ENCODE measurements at places on chromosomes 4 and X.

- DNase-seq: no peak
Measured at GRCh38 chrX:129876771-129877305, 29.1 kb upstream of the UTP14A start.

DNA sequence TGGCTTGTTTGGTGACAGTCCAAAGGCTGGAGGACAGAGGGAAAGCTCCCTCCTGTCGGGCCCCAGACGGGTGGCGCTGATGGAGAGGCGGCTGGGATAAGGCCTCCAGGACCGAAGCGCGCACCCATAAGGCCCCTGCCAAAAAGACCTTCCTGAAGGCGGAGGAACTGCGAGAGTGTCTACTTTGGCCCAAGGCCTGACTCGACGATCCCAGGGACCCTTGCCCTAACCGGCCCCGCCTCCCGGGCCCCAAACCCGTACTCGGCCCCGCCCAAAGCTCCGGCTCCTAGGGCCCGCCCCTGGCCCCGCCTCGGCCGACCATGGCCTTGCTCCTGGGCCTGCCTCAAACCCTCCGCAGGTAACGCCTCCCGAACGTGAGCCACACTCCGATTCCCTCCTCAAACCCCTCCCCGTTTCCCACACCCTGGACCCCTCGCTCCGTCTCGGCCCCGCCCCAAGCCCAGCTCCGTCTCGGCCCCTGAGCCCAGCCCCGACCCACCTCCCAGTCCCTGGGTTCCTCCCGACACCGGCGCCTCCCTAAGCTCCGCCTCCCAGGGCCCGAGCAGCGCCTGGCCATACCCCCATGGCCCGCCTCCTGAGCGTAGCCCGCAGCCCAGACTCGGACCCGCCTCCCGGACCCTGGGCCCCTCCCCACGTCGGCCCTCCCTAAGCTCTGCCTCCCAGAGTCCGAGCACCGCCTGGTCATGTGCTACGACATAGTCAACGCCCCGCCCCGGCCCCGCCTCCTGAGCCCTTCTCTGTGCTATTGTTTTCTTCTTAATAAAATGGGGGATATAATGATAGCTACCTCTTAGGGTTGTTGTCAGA is 90.0 kb upstream of the DRD5 start:
- peak; percentile 36 for DNase-seq

GRCh38 chr4:94726524-94727123 is 31.1 kb upstream of the BMPR1B start:
- DNase-seq: no peak

DNA sequence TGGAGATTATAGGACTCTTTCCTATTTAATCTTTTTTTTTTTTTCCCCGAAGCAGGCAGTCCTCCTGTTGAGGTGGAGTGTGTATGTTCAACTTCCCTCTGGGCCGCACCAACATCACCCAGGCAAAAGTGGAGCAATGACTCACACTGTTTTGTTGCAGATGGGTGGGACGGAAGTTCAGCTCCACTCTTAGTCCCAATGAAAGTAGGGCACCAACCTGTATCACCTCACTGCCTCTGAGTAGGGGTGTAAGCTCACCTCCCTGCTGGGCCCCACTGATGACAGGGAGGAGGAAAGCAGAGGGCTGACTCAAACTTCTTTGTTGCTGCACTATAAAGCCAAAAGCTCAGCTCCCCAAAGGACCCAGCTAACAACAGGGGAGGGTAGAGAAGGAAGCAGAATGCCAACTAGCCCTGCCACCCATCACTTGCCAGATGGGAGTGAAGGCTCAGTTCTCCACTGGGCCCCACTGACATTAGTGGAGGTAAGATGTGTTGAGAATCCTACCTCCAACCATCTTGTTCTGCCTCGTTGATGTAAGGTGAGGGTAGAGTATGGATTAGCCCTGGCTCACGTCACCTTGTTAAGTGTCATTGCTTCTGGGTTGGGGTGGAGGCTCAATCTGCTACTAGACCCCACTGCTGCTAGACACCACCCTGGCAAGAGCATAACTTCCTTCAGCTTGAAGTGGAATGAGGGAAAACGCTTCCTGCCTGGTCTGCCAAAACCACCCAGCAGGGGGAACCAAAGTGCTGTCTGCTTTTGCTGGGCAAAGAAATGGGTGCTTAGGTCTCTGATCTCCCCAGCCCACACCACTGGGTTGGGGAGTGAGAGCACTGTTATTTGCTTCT is 14.1 kb downstream of the RPS6KA3 start:
- DNase-seq: peak; percentile 13

DNA sequence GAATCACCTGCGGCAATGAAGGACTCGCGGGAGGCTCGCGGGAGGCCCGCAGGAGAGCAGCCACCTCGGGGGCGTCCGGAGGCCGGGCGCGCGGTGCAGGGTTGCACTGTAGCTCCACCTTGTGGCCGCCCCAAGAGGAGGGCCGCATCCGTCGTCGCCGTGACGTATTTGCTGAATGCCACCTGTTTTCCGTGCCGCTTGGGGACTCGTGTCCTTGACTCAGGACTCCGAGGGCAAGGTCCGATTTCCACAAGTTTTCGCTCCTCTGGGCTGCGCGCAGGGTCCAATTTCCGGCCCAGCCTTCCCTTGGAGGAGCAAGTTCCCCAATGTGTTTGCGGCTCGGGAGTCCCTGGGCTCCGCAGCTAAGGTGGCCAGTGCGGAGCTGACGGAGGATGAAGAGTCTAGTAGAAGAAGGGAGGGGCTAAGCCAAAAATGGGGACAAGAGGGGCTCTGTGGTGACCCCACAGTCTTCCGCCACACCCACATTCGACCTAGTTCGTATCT is 10.7 kb upstream of the DLG3 start:
- DNase-seq: peak; percentile 21

- DNase-seq: no peak
Measured at GRCh38 chr4:155789391-155789790, 30.6 kb downstream of the GUCY1B1 start.

- peak; percentile 43 for DNase-seq
Measured at GRCh38 chr4:184384056-184384809, 90.1 kb downstream of the IRF2 start.

GRCh38 chr4:169985881-169986280 is 40.3 kb downstream of the MFAP3L start:
- DNase-seq: no peak

- no peak for DNase-seq
Measured at GRCh38 chr4:47485768-47486167, 693 bp downstream of the ATP10D start.

DNA sequence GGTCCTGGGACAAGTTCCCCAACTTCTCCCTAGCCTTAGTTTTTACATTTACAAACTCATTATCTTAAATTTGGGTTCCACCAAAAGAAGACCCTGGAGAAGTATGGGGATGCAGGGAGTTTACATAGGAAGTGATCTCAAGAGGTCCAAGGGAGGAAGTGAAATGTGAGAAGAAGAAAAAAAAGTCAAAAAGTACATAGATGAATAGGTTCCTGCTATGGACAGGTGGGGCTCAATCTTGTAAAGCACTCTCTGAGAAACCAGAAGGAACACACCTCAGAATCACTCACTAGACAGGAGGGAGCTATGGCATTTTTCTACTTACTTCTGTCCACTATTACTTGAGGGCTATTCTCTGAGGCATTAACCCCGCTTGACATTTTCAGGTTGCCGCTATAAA is 56.6 kb downstream of the ARHGAP6 start:
- no peak for DNase-seq

GRCh38 chr4:137892134-137892533 is 350.0 kb downstream of the SLC7A11 start:
- no peak for DNase-seq

DNA sequence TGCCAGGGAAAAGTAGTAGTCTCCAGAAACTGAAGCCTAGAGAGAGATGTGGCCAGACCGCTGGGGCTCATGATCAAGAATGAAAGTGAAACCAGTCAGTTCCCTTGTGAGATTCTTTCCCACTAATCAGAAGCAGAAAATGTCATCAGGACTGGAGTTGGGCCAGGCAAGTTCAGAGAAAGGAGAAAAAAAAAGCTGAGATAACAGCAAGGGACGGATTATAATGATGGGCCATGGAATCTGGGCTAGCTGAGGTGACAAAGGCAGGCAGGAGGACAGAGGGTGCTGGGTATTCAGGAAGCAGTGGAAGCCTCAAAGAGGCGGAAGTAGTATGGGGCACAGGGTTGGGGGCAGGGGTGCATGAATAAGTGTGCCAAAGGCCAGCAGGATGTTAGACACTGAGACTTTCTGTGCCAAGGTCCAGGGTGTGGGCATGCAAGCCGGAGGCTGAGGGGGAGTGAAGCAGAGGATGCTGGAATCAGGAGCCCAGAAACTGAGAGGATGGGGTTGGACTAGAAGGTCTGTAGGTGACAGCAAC is 2.5 kb downstream of the CXorf38 start:
- peak; percentile 51 for DNase-seq

DNA sequence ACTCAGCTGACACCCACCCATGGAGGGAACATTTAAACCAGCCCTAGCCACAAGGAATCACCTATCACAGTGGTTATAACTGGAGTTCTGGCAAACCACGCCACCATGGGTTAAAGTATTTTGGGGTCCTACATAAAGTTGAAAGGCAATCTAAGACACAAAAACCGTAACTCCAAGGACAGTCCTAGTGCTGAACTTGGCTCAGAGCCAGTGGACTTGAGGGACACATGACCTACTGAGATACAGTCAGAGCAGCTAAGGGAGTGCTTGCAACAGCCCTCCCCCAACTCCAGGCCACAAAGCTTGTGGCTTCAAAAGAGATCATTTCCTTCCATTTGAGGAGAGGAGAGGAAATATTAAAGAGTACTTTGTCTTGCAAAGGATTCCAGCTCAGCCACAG is 300.5 kb downstream of the FGF13 start:
- no peak for DNase-seq

- no peak for DNase-seq
Measured at GRCh38 chr4:81754169-81754568, 282.5 kb upstream of the RASGEF1B start.

- no peak for DNase-seq
Measured at GRCh38 chrX:82848111-82848510, 660.0 kb upstream of the POU3F4 start.

DNA sequence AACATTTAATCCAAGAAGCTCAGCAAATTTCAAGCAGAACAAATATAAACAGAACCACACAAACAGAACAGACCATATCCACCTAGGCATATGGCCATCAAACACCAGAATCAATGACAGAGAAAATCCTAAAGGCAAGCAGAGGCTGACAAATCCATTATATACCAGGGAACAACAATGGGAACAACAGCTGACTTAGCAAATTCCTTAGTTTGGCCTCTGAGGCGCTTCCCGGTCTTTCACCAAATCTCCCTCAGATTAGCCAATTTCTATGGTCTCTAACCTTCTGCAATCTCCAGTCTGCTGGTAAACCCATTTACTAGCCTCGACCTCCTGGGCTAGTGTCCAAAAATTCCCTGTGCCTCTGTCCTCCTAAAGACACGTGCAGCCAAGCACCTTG is 59.2 kb downstream of the GPR143 start:
- DNase-seq: no peak

DNA sequence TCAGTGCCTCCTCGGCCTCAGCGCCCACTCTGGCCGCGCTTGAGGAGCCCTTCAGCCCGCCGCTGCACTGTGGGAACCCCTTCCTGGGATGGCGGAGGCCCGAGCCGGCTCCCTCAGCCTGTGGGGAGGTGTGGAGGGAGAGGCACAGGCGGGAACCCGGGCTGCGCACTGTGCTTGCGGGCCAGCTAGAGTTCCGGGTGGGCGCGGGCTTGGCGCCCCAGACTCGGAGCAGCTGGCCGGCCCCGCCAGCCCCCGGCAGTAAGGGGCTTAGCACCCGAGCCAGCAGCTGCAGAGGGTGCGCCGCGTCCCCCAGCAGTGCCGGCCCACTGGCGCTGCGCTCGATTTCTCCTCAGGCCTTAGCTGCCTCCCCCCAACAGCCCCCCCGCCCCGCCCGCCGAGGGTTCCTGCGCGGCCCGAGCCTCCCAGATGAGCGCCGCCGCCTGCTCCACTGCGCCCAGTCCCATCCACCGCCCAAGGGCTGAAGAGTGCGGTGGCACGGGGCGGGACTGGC is 1137.0 kb downstream of the PCDH18 start:
- DNase-seq: no peak

- DNase-seq: no peak
Measured at GRCh38 chrX:40064055-40064597, 33.6 kb downstream of the BCOR start.

DNA sequence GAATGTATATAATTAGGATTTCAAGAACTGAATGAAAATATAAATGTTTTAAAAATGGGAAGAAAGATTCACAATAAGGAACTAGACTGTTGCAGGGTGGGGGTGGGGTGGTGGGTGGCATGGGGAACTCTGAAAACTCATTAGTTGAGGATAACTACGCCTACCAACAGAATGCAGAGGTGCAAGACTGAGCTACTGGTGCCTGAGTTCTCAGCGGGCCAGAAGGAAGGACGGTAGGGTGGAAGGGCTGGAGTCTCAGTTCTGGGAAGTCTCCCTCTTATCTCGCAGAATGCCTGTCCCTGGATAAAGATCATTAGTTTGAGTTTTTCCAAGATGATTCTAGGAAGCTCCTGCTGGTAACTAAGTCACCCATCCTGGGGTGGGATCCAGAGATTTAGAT is 1.3 kb upstream of the SOD3 start:
- DNase-seq: no peak

DNA sequence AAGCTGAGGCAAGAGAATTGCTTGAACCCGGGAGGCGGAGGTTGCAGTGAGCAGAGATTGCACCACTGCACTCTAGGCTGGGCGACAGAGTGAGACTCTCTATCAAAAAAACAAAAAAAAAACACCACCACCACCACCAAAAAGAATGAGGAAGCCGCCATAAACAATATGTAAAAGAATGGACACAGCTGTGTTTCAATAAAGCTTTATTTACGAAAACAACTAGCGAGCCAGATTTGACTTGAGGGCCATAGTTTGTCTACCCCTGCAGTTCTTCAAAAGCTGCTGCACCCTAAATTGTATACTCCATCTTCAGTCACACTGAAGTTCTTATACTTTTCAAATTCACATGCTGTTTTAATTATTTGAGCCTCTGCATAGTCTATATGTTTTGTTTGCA is 306.5 kb upstream of the KLF3 start:
- DNase-seq: no peak

DNA sequence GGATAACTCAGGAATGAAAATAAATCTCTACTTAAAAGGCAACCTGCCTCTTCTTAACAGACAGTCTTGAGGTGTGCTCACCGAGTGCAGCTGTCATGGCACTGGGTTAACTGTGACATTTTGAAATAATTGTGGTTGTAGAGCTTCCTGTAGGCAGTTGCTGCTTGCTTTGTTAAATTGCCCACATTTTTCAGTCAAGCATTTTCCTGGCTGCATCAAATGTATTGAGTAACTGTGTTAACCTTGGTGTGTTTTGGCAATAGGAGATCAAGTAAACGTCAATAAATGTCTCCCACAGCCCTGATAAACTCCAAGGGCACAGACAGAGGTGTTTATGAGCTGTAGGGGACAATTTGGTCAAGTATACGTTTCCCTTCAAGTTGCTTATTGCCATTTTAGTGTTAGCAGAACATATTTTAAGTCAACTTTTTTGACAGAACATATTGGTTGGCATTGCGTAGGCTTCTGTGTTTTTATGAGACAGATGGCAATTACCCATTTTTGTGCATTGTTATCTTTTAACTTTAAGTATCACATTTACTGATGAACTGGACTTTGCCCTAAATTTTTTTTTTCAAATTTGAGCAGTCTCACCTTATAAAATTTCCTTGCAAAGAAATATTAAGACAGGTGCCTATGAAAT is 527.4 kb downstream of the C4orf33 start:
- DNase-seq: peak; percentile 96

- no peak for DNase-seq
Measured at GRCh38 chr4:69025191-69025998, 70.9 kb upstream of the UGT2B7 start.
